ENCODE measurements at places on chromosomes 1 and 21. TPM values are rescaled to one million over a fixed set of nuclear protein-coding genes. Genes with fewer than 3 reads are reported as not detected.

- no peak for DNase-seq
Observed at GRCh38 chr1:31614414-31615005, 3.0 kb upstream of the HCRTR1 start.

DNA sequence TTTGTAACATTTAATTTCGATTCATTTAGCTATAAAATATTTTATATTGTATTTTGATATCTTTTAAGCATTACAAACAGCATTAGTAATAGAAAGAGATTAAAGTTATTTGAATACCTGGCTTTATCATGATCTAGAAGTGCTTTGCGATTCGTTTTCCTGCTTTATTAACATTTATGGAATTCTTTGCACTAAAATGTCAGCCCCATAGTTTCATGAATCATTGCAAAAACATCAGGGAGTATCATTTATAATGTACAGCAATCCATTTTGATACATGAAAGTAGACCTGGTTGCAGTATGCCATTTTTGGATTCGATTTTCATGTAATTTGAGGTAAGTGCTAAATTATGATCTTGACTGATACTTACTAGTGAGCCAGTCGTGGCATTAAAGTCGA, 108.0 kb upstream of the DPYD start:
- DNase-seq: no peak

DNA sequence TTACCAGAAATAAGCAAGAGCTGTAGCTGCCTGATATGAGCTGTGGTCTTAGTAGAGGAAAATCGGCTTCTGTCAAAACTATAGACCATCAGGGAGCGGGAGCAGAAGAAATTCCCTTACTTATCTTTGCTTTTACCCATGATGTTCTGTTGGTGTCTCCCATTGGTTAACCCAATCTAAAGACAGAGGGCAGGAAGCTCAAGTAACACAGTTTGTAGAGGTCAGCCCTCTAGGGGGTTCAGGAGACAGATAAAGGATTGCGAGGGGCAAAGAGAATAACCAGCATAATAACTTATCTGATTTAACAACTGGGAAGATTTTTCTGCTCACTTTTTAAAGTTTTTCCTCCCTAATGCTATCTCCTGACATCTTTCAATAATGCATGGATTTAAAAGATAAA, 142.4 kb downstream of the NTMT2 start:
- DNase-seq: no peak

DNA sequence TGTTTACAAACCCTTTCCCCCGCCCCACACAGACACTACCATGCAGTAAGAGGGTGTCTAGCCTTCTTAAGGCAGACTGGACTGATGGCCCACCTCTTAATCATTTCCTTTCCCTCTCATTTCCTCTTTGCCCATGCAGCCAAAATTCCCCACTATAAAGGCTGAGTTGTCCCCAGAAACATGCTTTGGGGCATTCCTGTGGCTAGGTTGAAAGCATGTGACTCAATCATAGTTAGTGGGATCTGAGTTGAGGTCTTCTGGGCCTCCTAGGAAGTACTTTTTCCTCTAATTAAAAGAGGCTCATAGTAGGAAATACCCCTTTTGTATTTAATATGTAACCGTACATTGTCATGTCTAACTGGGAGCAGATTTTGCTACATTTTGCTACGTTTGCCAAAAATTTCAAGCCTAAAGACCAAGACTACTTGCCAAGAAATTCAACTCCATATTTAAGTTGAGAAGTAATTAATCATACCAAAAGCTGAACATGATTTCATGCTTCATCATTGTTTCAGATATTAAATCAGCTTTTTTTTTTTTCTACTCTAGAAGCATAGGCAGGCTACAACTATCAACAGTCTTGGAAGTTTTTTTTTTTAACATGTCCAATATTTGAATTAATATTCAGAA, 174.7 kb downstream of the ADGRL4 start:
- DNase-seq: peak; percentile 69

- DNase-seq: no peak
Observed at GRCh38 chr1:240776237-240776636, 164.3 kb upstream of the GREM2 start.

DNA sequence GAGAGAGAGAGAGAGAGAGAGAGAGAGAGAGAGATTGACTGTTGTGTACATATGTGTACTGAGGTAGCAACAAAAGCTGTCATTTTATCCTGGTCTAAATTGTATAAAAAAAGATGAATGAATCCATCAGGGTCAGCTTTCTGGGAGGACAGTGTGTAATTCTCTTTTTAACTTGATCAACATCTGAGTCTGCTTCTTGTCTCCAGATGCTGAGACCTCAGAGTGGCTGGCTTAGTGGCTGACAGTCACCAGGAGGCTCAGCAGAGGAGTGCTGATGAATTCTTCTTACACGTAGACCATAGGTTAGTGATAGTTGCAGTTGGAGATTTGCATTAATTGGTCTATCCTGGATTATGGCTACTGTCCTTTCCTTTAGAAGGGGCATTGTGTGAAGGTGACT, 28.5 kb upstream of the PLXNA2 start:
- DNase-seq: no peak

- DNase-seq: no peak
Observed at GRCh38 chr1:89943846-89944781, 50.8 kb upstream of the ZNF326 start.

GRCh38 chr1:37131281-37131680, 97.0 kb upstream of the GRIK3 start:
- no peak for DNase-seq

DNA sequence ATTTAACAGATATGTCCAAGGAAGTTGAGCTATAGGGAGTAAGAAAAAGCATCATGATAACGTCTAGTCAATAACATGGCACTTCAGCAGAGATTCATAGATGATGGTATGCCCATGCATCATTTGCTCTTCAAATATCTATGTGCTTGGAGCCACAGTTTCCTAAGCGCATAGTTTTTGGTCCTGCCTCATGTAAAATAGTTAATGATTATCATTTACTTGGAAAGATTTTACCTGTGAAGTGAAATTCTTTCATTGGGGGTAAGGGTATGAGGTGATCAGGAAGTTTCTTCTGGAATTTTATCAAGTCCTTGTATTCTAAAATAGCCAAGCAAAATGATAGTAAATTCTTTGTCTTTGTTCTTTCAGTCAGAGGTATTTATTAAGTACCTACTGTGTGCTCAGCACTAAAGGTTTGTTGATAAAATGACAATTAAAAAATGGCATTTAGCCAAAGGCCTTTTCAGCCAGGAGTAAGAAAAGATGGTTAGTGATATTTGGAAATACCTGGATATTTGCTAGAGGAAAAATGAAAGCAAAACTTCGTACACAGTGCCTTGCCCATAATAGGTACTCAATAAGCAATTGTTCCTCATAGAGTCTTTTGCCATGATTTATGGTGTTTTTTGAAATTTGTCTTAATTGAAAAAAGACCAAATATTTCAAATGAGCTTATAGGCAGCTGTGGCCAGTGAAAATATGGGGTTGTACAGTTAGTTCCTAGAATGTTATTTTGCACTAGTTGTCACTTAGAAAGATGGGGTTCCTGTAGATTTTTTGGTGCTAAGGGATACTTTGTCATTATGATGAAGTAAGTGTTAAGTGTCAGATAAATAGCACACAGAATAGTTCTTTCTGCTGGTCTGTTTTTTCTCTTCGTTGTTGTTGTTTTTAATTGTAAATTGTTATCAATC, 13.1 kb downstream of the PDIK1L start:
- DNase-seq: no peak

GRCh38 chr21:26846036-26846931, 1.1 kb upstream of the ADAMTS1 start:
- DNase-seq: peak; percentile 38

DNA sequence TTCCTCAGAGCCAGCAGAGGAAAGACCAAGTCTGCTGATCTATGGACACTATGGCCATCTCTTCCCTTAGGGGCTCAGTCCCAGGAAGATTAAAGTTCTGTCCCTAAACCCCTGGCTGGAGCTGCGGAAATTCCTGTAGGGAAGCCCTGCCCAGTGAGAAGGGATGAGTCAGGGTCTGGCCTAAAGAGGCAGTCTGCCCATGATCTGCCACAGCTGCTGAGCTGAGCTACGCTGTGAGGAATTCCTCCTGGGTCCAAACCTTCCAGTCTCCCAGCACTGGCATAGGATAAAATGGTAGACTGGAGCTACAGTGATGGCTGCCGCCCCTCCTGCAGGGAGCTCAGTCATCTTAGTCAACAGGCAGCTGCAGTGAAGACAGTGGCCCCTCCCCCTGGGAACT, 213.7 kb downstream of the BRINP2 start:
- no peak for DNase-seq

GRCh38 chr1:154404511-154404931, 622 bp upstream of the IL6R start:
- no peak for DNase-seq

DNA sequence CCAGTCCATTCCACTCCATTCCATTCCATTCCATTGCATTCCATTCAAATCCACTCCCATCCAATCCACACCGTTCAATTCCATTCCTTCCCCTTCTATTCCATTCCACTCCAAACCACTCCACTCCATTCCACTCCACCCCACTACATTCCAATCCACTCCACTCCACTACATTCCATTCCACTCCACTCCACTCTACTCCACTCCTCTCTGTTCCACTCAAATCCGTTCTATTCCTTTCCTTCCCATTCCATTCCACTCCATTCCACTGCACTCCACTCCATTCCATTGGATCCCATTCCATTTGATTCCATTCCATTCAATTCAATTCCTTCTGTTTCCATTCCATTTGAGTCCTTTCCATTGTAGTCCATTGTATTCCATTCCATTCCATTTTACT, 2568.3 kb upstream of the TPTE start:
- no peak for DNase-seq

DNA sequence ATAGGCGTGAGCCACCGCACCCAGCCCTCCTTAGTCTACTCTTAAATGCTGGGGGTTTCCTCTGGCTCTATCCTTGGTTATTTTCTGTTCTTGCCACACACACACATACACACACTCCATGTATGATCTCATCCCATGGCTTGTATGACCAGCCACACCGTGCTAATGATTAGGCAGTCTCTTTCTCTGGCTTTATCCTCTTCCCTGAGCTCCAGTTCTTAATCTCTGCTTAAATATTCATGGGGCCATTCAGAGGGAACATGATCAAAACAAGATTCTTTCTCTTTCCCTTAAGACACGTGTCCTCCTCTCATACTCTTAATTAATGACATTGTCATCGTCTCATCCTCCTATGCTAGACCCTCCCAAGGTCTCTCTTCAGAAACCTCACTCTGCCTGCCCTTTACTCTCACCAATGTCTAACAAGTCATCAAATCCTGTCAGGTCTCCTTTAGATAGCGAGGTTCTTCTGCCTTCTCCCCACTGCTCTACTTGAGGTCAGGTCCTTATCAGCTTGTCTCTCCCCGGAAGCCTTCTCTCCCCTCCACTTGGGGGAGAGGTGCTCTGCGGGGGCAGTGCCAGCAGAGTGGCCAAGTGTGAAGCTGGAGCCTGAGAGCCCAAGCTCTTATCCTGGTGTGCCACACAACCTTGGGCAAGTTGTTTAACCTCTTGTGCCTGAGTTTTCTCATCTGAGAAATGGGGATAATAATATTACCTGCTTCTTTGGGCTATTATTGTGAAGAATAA, 83.0 kb upstream of the GNG12 start:
- no peak for DNase-seq

DNA sequence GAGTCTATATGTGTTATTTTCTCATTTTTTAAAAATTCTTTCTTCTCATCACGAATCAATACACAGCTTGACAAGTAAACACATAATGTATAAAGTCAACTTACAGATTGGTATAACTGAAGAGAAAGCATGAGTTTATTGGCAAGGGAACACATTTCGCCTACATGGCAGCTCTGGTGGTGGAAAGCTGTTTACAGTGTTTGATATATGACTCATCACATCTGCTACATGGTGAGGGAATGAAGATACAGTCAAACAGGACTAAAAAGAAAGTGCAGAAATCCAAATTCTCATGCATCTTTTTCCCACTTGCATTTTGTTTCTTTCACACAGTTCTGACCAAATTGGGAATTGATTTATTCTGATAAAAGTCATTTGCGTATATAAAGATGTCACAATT, 122.2 kb upstream of the ADGRL4 start:
- no peak for DNase-seq

DNA sequence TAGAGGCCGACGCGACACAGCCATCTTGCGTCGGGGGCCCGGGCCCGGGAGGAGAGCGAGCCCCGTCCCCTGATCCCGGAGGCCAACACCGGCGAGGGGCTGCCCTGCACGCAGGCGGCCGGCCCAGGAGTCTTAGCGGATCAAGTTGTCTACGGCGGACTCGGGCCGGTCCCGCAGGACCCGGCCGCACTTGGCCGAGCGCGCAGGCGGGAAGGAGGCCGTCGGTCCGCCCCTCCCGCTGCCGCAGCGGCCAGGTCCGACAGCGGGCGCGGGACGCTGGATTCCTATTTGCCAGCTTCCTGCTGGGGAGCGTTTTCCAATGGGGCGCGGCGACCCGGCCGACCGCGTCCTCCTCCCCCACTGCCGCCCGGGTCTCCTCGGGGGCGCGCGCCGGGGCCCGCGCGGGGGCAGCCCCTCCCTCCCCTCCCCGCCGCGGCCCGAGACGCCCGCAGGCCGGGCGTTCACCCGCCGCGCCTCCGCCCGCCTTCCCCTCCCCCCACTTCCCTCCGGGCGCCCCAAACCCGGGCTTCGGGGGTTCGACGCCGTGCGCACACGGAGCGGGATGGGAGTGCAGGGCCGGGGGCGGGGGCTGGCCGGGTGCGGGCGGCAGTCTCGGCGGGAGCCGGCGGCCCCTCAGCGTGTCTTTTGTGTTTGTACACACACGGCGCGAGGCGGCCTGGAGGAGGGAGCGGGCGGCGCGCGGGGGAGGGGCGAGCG, 517 bp upstream of the H3-3A start:
- no peak for DNase-seq

The SMIM34 gene
- total RNA-seq: not detected

The CIART gene
- 3.6 TPM for total RNA-seq

The RNU1-2 gene
- total RNA-seq: under 0.01 TPM

The PCSK9 gene
- total RNA-seq: 1.1 TPM

The XCL2 gene
- not detected for total RNA-seq

The CYP4X1 gene
- not detected for total RNA-seq

The CD247 gene
- total RNA-seq: not detected

The KLHDC7A gene
- total RNA-seq: 0.98 TPM

The NEGR1 gene
- total RNA-seq: 8.6 TPM
